ENCODE measurements at places on chromosomes 1 and 21.

DNA sequence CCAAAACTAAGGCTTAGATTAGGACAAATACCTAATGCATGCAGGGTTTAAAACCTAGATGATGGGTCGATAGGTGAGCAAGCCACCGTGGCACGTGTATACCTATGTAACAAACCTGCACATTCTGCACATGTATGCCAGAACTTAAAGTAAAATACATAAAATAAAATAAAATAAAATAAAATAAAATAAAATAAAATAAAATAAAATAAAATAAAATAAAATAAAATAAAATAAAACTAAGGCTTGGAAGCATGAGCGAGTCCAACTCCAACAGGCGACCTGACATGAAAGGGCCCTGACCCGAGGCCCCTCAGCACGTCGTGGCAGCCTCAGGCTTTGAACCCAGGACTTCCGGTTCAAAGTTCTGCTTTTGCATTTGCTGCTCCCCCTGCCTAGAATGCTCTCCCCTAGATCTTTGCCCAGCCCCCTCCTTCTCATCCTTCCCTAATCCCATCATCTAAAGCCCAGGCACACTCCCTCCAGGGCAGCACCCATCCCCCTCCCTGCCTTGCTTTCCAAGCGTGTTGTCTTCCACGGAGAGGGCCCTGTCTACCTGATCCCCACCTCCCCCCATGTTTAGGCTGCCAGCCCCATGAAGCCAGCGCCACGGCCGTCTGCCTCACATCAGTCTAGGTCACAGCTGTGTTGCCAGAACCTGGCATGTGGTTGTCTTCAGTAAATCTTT, 64.3 kb downstream of the TAS1R2 start:
- no peak for DNase-seq

DNA sequence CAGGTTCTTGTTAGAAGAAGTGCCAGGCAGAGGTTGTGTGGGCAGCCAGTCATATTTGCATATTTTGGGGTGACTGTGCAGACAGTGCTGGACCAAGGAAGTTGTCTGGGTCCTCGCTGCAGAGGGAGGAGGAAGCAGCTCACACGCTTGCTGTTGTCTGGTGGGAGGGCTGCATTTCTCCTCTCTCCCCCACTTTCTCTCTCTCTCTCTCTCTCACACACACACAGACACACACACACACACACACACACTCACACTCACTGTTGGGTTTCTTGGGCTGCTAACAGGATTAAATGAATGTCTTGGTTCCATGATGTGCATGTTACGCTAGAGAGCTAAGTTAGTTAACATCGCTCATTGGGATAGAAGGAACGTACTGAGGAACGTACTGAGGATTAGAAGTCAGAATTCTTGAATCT, 72.9 kb downstream of the AGPAT3 start:
- DNase-seq, result no peak

- DNase-seq, result peak; percentile 3
Observed at GRCh38 chr1:154351363-154352068, 26.2 kb downstream of the ATP8B2 start.

GRCh38 chr1:43388613-43389012, 987 bp downstream of the MED8 start:
- no peak for DNase-seq

GRCh38 chr1:59565611-59566410, 248.9 kb upstream of the HOOK1 start:
- peak; percentile 41 for DNase-seq

GRCh38 chr1:111749628-111750027, 6.1 kb upstream of the DDX20 start:
- no peak for DNase-seq

DNA sequence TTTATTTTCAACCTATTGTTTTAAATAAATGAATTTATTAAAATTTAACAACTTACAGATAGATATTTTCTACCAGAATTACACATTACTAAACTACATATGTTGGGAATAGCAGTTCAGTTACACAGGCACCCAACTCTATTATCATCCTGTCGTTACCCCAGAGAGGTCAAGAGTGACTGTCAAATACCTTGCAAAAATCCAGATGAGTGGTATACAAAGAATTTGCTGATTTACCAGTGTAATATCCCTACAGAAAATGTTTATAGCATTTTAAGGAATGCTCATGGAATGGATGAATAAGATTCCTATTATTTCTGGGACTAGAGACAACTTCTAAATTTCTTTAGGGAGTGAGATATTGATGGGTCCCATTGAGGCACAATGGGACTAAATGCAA, 300.7 kb upstream of the RGS18 start:
- no peak for DNase-seq

DNA sequence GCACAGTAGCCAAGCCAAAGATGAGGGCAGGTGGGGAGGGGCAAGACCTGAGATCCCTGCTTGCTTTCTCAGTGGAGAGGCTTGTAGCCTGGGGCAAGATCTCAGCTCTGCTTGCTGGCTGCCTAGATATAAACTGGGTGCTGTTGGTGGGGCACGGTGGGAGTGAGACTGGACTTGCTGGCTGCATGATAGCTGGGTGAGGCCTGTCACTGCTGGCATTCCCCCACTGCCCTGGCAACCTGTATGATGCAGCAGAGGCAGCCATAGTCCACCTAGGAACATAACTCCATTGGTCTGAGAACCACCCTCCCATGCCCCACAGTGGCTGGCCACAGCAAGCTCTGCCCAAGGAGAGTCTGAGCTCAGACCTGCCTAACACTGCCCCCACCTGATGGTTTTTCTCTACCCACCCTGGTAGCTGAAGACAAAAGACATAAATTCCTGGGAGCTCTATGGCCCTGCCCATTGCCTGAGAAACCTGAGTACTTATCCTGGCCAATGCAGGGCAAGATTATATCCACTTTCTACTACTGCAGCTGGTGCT, 261.9 kb upstream of the DEPDC1 start:
- no peak for DNase-seq

DNA sequence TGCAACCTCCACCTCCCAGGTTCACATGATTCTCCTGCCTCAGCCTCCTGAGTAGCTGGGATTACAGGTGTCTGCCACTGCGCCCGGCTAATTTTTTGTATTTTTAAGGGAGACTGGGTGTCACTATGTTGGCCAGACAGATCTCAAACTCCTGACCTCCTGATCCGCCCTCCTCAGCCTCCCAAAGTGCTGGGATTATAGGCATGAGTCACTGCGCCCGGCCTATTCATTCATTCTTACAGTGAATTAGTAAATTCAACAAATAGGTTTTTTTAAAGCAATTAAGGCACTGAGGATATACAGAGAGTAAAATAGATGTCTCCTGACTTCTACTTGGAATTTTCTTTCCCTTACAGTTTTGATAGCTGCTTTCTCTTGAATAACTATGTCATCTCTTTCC, 43.5 kb downstream of the CDC42 start:
- DNase-seq, result no peak

DNA sequence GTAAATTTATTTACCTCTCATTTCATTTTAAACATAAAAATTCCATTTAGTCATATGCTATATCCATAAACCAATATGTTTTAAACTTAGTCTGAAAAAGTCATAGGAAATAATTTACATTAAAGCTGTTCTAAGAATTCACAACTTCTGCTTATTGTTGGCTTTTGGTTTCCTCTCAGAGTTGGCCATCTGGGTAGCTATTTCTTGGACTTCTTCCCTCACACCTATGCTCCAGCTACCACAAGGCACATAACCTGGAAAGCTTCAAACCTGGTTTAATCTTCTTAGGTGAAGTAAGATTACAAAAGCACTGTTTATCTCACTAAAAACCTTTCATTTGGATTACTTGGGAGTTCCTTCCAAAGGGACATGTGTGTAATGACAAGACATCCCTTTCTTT, 29.8 kb downstream of the RBM11 start:
- DNase-seq, result no peak

GRCh38 chr1:179817789-179818188, 59.8 kb downstream of the TOR1AIP2 start:
- peak; percentile 57 for DNase-seq

DNA sequence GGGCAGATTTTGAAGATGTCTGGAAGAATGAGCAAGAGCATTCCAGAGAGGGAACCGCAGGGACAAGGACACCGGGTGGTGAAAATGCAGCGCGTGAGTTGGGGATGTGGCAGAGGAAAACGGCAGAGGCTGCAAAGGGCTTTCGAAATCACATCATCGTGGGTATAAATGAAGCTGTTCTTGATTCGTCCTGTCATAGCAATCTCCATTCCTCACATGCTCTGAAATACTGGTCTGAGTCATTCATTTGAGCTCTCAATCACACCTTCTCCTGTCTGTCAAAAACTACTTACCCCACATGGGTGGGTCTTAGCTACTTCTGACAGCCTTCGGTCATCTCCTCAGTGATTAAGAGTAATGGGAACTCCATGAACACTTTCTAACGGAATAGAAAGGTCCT, 81.5 kb downstream of the ERG start:
- DNase-seq, result no peak

DNA sequence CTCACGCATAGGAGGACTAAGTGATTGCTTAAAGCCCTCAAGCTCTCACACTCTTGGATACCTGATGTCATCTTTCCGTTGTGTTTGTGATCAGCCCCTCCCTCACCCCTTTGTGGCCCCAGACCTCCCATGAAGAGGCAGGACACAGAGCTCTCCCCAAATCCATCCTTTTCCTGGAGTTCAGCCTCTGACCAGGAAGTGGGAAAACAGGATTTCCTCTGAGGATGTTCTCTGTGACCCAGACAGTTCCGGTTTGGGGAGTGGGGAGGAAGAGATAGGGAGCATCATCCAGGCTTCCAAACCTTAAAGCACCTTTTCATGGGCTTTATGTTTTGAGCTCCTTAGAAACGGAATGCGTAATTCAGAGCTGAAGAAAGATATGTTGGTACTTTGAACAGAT, 11.9 kb upstream of the TAL1 start:
- no peak for DNase-seq

- no peak for DNase-seq
Observed at GRCh38 chr1:187129132-187129531, 300.4 kb downstream of the PLA2G4A start.

DNA sequence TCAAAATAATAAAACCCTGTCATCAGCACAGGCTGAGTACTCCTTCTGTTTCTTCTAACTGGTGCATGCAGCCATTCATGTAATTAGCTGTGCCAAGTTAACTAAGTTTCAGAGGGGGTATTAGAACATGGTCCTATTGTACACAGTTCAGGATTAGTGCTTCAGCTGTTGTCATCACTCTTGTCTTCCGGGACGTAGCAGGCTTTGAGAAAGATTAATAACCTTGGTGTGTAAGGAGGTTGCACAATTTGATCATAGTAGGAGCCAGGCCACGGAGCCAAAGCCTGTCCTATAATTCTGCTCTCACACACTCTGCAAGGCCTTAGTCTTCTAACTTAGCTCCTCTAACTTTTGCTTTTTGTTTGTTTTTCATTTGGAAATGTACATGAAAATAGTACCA, 44.7 kb downstream of the PTGFRN start:
- DNase-seq, result no peak

DNA sequence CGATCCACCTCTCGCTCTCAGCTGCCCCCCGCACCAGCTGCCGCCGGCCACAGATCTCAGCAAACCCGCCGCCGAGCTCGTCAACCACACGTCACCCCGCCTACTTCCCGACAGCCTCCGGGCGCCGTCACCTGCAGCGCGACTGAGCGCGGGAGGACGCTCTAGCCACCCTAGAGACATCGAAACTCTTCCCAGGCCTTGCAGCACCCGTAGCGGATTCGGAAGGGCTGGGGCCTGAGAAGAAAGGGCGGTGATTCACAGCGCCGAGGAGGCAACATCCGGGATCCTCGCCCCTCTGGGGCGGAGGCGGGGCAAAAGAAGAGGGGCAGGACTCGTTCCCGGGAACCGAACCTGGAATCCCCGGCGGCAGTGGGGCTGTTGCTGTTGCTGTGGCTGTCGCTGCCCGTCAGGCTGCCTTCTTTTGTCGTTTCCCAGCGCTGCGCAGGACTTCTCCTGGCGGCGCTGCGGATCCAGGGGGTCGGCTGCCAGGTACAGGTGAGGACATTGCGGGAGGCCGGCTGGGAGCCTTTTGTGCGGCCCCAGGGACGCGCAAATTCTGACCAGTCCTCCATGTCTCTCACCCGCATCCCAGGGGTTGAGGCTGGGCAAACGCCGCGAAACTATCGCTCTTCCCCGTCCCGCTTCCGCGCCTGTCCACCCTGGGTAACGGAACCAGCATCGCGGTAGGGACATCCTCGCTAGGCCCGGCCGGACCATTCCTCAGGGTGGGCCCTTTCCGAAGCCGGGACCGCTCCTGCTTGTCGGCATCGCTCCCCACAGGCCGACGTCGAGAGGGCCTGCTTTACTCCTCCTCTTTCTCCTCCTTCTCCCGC, at the start of the genes RO60 and UCHL5:
RO60 (plus strand) TSS at position 331 of the 833 bp plus-strand sequence. CDS start 9,443 bp downstream, outside the sequence.
UCHL5 (minus strand) TSS at position 79 of the 833 bp plus-strand sequence. CDS start 100 bp downstream, outside the sequence.
- peak; percentile 92 for DNase-seq

GRCh38 chr1:105865546-105865945, 1190.9 kb upstream of the PRMT6 start:
- no peak for DNase-seq

DNA sequence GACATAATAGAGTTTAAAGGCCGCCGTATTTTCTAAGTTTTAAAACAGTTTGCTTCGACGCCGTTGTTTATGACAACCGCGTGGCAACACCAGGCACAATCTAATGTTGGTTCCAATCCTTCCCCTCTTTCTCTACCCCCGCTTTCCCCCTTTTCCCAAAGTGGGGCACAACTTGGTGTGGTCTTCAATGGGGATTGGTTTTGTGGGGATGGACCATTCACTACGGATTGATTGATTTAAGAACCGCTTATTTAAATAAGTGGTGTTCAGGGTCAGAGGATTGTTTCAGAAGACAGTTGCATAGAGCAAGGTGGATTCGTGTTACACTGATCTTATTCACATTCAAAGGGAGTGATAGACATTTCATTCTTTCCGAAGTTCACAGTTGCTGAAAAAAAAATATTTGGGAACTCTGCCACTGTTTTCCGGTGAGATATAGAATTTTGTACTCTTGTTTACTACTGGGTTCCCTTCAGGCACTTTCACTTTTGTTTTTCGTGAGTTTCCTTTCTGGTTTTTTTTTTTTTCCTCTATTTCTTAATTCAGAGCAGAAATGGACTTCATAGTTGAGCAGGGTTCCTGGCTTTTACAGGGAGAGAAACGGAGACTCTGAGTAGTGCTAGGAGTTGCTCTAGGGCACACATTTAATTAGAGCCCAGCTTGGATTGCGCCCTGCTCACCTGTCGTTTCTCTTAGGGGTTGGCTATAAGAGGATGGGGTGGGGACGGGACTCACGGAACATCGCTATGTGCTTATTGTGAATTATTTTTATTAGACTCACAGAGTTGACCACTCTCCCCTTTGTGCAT, 79.6 kb upstream of the AK4 start:
- peak; percentile 18 for DNase-seq

- DNase-seq, result no peak
Observed at GRCh38 chr1:216222288-216222687, 201.0 kb downstream of the USH2A start.

GRCh38 chr1:100023482-100023881, 53.7 kb downstream of the SLC35A3 start:
- no peak for DNase-seq

DNA sequence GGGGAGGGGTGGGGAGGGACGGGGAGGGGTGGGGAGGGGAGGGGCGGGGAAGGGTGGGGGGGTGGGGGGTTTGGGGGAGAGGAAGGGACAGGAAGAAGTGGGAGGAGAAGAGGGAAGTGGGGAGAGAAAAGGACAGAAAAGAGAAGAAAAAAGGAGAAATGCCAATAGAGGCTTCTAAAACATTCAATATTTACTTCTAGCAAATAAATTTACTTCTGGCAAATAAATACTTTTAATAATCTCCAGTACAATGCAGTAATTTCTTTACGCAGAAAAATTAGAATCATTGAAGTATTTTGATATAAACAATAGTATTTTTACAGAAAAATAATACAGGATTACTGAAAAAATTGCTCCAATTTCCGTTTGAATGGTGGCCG, 9.4 kb upstream of the GPR161 start:
- no peak for DNase-seq

All from AG08396 (cell line).